ENCODE measurements at places on chromosomes 3 and 15.

DNA sequence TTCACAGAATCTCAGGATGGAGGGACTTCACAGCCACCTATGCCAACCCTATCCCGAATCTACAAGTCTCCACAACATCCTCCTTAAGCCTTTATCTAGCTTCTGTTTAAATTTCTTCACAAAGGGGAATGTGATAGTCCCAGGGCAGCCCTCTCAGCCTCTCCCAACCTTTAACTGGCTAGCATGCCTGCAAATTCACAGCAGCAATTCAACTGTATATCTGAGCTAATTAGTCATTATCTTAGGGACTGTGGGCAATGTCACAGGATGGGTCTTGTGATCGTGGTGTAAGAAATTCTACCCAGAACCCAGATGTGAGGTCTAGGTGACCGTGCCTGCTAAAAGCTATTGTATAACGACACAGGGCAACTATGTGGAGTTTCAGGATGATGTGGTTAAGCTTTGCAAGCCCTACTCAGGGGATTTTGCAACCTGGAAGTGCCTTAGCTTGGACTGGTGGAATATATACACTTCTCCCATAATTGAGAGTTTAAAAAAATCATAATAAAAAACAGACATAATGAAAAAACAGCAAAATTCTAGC lies 65.5 kb upstream of the FBN1 start:
- no peak for DNase-seq

- DNase-seq = no peak
Measured at GRCh38 chr15:80891006-80891405, 98.6 kb downstream of the MESD start.

- no peak for DNase-seq
Measured at GRCh38 chr3:100088735-100089368, 25.4 kb downstream of the FILIP1L start.

DNA sequence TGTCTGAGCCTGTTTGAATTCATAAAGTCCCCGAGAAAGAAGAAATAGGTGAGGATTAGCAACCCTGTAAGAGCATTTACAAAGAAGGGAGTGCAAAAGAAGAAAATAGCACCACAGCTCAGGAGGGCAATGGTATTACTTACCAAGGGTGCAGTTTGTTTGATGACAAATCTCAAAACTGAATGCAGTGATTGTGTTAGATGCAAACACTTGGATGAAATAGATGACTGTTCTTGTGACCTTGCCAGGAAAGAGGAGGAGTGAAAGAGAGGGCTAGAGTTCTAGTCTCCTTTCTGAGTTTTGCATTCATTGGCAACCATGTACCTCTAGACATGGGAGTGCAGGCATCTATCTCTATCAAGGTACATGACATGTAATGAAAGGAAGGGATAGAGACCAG lies 1030.8 kb upstream of the CFAP20DC start:
- DNase-seq = no peak

DNA sequence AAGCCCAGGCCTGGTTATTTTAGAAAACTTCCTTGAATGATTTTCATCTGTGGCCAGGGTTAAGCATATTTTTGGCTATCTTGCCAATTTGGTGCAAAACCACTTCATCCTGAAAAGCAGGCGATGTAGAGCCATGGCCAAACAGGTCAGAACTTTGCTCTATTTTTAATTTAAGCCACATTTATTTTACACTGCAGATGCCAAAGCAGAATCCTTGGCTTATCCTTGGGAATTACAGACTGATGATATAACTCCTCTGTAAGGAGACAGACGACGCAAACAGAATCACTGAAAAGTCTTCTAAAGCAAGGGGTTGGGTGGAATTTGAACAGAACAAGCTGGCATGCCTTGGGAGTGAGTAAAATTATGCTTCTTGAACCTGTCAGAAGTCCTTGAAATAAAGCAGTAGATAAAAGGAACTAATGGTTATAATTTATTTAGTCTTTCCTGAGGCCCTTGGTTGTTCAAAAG lies 121.9 kb downstream of the CHST2 start:
- no peak for DNase-seq

All from stimulated activated CD8-positive, alpha-beta memory T cell treated with anti-CD3 and anti-CD28 coated beads, Interleukin-7, amount 100 ng/mL, for 4 hours (primary cell).